ENCODE measurements at places on chromosomes 5 and 9.
A peak's percentile ranks its signal among the peaks of the same experiment; 100 is the strongest.

DNA sequence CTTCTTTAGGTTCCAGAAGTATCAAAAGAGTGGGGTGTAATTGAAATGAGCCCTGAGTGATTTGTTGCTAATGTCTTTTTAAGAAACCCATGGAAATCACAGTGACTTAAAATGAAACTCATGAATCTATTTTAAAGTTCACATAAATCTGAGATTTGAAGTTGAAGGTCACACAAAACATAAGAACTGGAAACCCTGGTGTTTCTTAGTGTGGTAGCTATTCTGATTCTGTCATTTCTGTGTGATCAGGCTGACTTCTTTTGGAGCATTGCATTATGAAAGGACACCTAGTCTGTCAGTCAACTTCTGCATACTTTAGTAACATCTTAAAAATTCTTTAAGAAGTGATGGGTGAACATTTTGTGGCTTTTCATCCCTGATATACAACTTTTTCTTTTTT, 448.8 kb downstream of the TLE4 start:
- DNase-seq: no peak

GRCh38 chr9:35116898-35117551, 1.4 kb upstream of the ATOSB start:
- DNase-seq: peak; percentile 86

DNA sequence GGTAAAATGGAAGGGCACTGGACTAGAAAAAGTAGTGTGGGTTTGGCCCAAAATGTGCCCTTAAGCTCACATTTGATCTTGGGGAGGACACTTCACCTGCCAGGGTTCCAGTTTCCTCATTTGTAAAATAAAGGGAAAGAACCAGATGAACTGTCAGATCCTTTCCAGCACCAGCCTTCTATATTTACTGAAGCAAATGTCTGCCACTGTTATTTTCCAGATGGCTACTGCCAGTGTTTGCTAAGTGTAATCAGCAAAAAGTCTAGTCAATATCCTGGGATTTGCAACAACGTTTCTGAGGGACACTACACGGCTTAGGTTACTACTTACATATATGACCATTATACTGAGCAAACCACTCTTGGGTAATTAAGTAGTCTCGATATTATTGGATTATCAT, 340.3 kb downstream of the KCNN2 start:
- no peak for DNase-seq

DNA sequence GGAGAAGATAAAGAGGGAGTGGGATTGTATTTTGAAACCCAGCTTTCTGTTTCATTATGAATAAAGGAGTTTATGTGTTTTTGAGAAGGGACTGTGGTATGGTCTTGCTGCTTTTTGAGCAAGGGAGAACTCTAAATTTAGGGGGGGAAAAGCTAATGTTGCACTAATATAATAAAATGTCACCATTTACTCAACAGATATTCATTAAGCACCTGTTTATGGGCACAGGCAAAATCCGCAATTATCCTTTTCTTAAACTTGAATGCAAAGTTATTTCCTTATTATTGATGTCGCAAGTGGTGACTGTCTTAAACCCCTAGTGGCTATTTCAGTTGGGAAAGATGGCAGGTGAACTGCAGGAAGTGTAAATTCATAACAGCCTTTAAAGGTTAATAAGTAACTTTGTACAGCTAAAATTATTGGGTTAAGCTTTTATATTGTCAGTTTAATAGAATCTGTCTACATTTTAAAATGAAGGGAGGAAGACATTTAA, 1.5 kb downstream of the CDC42SE2 start:
- no peak for DNase-seq

DNA sequence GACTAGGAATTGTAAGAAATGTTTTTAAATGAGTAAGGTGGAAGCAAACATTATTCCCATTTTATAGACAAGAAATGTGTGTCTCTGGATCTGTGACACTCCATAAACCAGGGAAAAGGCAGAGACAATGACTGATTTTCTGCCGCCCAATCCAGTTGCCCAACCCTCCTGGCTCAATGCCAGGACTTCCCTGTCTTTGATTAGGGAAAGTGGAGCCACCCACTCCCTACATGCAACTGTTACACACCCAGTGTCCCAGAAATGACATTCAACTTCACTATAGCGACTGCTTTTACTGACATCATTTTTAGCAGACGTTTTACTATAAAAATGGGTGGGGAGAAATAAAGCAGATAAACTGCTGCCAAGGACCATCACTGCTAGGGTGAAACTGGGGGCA, 79.7 kb downstream of the THBS4 start:
- DNase-seq: no peak

DNA sequence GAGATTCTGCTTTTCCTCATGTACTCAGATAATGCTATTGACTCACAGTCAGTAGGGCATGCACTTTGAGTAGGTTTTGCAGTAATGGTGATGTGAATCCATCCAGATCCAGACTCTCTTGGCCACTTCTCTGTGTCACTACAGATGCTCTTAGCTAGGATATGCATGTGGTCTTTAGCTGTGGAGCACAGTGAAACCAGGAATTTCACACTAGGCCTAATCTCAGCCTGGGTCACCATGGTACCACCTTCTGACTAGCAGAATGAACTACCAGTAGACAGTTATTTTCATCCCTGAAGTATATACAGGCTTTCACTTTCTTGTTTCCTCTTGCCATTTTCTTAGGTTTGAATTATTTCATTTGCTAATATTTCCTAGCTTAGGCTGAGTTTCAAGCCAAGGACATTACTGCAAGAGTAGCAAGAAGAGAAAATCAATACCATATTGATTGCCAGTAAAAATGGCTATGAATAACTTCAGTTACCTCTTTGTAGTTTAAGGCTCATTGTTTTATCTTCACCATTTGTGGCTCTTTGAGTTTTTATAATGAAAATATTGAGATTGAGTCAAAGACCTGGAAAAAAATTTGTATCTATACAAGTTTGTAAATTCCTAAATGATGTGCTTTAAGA, 28.4 kb upstream of the CSNK1G3 start:
- DNase-seq: no peak

- DNase-seq: no peak
Measured at GRCh38 chr9:3903906-3904305, 378.1 kb upstream of the RFX3 start.

- no peak for DNase-seq
Measured at GRCh38 chr9:71853084-71853483, 57.9 kb downstream of the ABHD17B start.

Data from activated naive CD4-positive, alpha-beta T cell treated with anti-CD3 and anti-CD28 coated beads, Interleukin-2, amount 50 U/mL, for 16 hours (primary cell).